ENCODE measurements at places on chromosomes 12 and 14. TPM values are rescaled to one million over a fixed set of nuclear protein-coding genes. Genes with fewer than 3 reads are reported as not detected.

- no peak for DNase-seq
Measured at GRCh38 chr12:6211421-6211869, 11.2 kb downstream of the CD9 start.

DNA sequence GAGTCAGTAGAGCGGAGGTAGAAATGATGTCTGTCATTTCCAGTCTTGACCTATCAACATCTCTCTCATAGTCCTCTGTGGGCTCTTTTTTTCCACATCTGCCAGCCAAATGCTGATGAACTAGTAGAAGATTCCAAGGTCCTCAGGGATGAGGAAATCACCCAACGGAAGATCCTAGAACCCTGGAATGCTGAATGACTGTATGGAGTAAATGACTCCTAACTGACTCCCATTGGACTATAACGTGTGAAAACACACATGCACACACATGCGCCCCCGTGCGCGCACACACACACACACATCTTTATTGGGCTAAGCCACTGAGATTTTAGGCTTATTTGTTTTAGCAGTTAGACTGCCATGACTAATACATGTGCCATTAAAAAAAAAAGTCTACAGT lies 159.2 kb downstream of the MYRFL start:
- DNase-seq, result no peak

DIO2 gene
- total RNA-seq, result not detected

GRCh38 chr12:128449146-128449894 lies 182.3 kb downstream of the TMEM132C start:
- DNase-seq, result no peak

ENDOU gene
- not detected for total RNA-seq

DNA sequence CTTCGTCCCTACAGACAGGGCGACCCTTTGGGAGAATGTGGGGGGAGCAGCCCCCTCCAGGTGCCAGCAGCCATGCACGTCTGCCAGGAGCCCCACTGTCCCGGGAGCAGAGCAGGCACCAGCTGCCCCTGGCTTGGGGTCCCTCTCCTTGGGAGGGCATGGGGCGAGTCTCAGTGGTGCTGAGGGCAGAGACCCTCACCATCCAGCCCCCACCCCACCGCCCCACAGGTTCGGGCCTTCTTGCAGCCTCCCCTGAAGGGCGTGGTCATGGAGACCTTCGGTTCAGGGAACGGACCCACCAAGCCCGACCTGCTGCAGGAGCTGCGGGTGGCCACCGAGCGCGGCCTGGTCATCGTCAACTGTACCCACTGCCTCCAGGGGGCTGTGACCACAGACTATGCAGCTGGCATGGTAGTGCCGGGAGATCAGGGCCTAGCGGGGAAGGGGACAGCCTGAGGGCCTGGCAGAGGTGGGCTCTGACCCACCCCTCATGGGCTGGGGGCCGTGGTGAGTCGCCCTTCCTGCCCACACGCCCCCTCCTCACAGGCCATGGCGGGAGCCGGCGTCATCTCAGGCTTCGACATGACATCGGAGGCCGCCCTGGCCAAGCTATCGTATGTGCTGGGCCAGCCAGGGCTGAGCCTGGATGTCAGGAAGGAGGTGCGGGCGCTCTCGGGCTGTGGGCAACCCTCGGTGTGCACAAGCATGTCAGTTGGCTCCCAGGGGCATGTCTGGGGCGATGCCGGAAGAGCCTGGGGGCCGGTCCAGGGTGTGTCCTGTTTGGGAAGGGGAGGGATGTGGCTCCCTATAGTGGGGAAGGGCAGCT lies 18.8 kb downstream of the ASPG start:
- no peak for DNase-seq

DNA sequence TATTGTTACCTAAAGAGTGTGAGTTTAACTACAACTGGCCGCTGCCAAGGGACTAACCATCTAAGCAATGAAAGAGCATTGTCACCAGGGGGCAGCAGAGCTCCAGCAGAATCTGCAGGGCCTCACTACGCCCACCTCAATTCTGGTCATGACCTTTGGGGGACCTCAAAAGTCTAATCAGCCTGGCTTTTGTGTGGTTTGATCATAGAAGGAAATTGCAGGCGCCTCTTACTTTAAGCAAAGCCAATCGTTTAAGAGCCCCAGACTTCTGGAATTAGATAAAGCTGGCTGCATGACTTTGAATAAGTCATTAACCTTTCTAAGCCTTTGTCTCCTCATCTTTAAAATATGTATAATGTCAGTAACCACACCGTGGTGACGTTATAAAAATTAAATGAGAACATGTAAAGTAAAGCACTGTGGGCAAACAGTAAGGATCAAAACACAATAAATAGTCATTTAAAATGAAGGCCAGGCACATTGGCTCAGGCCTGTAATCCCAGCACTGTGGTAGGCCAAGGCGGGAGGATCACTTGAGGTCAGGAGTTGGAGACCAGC lies 58.6 kb downstream of the TBX3 start:
- DNase-seq, result no peak

DNA sequence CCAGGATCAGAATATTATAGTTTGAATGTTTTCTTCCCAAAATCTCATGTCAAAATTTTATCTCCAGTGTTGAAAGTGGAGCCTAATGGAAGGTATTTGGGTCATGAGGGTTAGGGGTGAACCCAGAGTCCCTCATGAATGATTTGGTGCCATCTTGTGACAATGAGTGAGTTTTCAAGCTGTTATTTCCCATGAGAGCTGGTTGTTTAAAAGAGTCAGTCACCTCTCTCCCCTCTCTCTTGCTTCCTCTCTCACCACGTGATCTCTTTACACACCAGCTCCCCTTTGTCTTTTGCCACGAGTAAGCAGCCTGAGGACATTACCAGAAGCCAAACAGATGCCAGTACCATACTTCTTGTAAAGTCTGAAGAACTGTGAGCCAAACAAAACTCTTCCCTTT lies 561.6 kb downstream of the RERGL start:
- no peak for DNase-seq

GRCh38 chr14:68947802-68948201 lies 31.3 kb downstream of the ACTN1 start:
- no peak for DNase-seq

- no peak for DNase-seq
Measured at GRCh38 chr14:92217936-92218335, 96.2 kb downstream of the CPSF2 start.

KRT72 gene
- total RNA-seq, result not detected

GRCh38 chr12:71786829-71787228 lies 32.2 kb downstream of the RAB21 start:
- no peak for DNase-seq
